ENCODE measurements at places on chromosomes 11 and 22.

- DNase-seq = no peak
Measured at GRCh38 chr11:13249177-13249576, 28.4 kb upstream of the BMAL1 start.

DNA sequence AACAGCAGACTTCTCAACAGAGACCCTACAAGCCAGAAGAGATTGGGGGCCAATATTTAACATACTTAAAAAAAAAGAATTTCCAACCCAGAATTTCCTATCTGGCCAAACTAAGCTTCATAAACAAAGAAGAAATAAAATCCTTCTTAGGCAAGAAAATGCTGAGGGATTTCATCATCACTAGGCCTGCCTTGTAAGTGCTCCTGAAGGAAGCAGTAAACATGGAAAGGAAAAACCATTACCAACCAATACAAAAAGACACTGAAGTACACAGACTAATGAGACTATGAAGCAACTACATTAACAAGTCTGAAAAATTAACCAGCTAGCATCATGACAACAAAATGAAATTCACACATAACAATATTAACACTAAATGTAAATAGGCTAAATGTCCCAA lies 947.9 kb upstream of the CHORDC1 start:
- no peak for DNase-seq

- DNase-seq = no peak
Measured at GRCh38 chr11:79564288-79564925, 123.6 kb upstream of the TENM4 start.

GRCh38 chr11:44766112-44766971 lies 39.6 kb downstream of the TSPAN18 start:
- no peak for DNase-seq

- no peak for DNase-seq
Measured at GRCh38 chr11:124841201-124841600, 24.0 kb upstream of the ROBO3 start.

DNA sequence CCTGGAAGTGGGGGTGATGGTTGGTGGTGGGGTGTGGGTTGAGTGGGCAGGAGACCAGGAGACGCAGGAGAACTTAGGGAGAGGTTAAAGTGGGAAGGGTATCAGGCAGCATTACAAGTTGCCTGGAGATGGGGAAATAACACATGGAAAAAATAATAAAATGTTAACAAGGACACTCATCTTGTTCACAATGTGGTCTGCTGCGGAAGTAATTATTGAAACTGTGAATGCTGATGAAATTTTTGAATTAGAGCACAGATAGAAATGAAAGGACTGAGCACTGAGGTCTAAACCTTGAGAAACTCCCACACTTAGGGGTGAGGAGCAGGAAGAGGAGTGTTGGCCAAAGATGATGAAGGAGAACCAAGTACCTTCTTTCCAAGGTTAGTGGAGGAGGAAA lies 346.0 kb upstream of the PLET1 start:
- no peak for DNase-seq

Data from stimulated activated CD8-positive, alpha-beta memory T cell treated with anti-CD3 and anti-CD28 coated beads, Interleukin-4, amount 100 ng/mL, for 1 hour (primary cell).